ENCODE measurements at places on chromosomes 4 and X.

- DNase-seq, result no peak
These were observed 11.9 kb downstream of the SH3D19 start for GRCh38 chr4:151313306-151314009.

DNA sequence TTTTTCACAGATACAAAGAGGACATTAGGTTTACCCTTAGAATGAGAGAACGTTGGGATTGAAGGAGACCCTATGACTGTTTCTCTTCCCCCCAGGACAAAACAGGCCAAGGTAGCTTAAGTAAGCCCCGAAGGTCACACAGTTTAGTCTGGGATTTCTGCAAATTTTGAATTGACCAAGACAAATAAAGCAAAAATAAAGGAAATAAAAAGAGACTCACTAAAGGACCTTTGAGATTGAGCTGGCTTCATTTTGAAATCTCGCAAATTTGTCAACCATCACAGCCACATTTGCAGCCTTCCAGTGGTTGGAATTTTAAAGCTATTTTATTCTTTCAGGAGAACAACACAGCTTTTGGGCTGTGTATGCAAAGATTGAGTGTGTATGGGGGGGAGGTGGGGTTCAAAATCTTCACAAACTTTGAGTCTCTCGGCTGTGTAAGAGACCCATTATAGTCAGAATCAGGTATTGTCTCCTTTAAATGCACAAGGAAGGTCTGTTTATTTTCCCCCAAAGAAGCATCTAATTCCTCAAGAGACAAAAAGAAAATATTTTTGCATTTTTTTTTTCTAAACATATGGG lies 4.2 kb downstream of the TMSB4X start:
- no peak for DNase-seq

GRCh38 chr4:94068753-94069719 lies 138.6 kb upstream of the SMARCAD1 start:
- DNase-seq, result no peak

- DNase-seq, result no peak
These were observed 27.4 kb downstream of the SMARCA1 start for GRCh38 chrX:129495900-129496299.

DNA sequence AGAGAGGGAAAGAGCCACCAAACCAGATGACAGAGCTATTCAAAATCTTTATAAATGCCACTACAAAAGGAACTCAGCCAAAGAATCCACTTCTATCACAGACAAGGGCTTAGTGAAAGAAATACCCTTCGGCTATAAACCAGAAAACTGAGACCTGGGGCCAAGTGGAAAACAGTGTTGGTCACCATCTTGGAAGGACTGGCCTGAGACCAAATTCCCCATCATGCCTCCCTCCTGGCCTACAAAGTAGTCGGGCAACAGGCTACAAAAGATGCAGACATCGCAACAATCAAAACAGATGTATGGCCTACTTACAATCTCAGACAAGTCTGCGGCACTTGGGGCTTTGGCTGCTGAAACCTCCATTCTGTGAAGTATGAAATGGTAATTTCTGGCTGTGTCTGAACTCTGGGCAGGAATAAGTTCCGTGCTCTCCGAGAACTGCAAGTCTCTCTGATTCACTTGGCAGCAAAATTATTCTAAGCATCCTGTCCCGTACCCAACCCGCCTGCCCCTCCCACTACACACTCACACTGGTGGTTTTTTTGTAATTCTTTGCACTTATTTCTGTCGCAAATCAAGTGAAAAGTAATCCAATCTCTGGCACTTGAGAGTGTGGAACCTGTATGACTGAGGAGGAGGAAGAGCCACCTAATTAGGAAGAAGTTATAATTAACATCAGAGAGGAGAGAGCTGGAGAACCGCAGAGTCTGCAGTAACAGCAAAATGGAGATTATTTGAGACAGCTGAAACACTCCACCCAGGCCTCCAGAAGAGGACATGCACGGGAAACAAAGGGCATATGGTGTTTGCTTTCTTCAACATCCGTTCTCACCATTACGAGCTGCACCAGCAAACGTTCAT lies 87.8 kb downstream of the SH3KBP1 start:
- DNase-seq, result peak; percentile 62

DNA sequence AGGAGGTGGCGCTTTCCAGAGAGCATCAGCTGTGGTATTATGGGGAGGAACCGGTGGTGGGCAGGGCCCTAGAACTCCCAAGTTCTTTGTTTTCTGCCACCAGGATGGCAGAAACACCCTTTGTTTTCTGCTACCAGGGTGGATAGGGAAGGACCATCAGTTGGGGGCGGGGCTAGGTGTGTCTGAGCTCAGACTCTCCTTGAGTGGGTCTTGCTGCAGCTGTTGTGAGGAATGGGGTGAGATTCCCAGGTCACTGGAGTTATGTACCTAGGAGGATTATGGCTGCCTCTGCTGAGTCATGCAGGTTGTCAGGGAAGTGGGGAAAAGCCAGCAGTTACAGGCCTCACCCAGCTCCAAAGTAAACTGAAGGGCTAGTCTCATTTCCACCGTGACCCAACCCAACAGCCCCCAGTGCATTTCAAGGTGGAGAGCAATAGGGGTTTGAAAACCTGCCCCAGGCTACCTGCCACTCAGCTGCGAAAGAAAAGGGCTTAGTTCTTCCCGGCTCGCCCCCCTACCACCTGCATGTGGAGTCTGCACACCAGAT lies 167.8 kb upstream of the FAM241A start:
- no peak for DNase-seq

DNA sequence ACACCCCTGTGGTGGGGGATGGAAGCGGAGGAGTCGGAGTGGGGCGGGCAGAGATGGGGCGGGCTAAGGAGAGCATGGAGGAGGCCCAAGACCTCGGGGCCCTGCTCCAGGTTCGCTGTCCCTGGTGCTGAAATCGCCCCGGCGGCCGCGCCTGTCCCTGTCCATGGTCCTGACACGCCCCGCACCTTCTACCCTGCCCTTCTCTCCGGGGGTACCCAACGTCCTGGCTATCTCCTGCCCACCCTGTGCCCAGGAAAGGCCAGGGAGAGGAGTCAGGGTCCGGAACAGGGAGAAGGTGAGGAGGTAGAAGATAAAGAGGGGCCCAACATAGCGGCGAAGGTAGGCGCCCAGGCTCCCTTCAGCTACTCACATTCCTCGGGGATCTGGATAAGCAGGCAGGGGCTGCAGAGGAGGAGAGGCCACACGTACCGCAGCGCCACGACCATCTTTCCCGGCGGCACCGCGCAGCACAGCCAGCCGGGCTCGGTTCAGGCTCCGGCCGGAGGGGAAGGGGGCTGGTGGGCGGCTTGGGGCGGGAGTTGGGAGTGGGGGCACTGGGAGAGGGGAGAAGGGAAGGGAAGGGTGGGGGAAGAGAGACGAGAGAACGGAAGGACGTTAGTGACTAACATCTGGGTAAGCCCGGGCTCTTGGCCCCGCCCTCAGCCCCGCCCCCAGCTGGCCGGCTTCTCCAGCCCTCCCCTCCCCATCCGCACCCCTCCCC lies 10.4 kb downstream of the L1CAM start:
- peak; percentile 73 for DNase-seq

- no peak for DNase-seq
These were observed 32.7 kb upstream of the MXRA5 start for GRCh38 chrX:3379111-3379510.

- DNase-seq, result no peak
These were observed 85.4 kb upstream of the NR3C2 start for GRCh38 chr4:148527571-148527970.

GRCh38 chr4:139834981-139835391 lies 169.4 kb downstream of the MGST2 start:
- no peak for DNase-seq
